ENCODE measurements at places on chromosomes 6 and 20. TPM values are rescaled to one million over a fixed set of nuclear protein-coding genes. Genes with fewer than 3 reads are reported as not detected.

The TMEM74B gene
- total RNA-seq, result 0.27 TPM

The BPI gene
- 0.27 TPM for total RNA-seq

The AIF1 gene
- total RNA-seq, result 66.8 TPM

The GGTLC1 gene
- not detected for total RNA-seq

GRCh38 chr20:38426006-38426897, 8.9 kb downstream of the SNHG17 start:
- DNase-seq, result no peak

DNA sequence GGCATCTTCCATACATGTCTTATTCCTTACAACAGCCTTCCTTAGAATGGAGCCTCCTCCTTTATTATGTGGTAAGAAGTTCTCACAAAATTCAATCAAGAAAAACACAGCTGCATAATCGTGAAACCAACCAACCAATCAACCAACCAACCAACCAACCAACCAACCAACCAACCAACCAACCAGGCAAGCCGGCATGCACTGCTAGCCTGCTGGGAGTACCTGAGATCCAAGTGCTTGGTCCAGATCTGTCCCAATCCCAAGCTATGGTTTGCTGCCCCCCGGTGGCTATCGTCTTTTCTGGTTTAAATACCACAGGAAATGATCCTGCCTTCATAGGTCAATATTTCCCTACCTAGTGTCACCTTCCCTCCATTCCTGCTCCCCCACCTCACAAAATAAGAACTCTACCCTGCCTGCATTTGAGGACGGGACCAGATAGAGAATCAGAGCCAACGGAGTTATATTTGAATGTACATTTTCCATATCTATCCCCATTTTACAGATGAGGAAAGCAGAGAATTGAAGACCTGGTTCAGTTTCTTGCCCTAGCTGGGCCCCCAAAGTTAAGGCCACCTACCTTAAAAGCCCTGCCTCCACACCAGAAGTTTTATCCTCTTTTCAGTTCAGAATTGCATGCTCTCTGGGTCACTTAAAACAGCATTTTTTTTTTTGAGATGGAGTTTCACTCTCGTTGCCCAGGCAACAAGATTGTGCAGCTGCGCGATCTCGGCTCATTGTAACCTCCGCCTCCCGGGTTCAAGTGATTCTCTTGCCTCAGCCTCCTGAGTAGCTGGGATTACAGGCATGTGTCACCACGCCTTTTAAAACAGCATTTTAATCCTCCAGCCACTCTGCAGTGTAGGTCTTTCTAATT, 27.1 kb downstream of the RAB44 start:
- DNase-seq, result peak; percentile 56

GRCh38 chr6:143232849-143233248, 172.2 kb downstream of the AIG1 start:
- DNase-seq, result peak; percentile 32

- no peak for DNase-seq
Measured at GRCh38 chr20:46031701-46032254, 2.8 kb downstream of the SLC12A5 start.

DNA sequence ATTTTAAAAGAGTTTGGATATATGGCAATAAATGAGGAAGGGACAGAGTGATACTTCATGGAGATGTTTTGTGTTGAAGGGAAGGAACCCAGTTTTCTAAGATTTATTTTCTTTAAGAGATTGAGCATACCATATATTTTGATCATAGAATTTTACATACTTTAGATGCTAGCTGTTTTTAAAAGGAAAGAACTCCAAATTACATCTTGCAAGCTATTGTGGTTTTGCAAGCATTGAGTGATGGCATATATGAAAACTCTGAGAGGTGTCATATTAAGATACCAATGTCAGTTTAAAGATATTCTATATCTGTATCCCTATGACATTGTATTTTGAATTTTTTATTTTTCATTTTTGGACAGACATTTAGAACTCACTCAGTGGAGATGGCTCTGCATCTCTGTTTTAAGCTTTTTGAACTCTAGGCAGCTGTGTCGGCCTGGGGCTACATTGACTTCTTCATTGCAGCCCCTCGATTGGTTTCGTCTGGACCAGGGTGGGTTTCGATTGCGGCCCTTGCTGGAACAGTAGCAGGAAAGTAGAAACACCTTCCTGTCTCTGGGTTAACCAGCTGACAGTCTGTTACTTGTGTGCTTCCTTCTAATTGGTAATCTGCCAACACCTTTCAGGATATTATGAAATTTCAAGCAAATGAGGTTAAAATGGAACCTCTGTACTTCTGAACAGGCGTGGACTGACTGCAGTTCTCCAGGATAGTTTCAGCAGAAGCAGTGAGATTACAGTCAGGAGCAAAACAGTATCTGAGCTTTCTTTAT, 14.0 kb downstream of the IGF2R start:
- no peak for DNase-seq

GRCh38 chr6:137977814-137978213, 110.8 kb downstream of the TNFAIP3 start:
- no peak for DNase-seq

DNA sequence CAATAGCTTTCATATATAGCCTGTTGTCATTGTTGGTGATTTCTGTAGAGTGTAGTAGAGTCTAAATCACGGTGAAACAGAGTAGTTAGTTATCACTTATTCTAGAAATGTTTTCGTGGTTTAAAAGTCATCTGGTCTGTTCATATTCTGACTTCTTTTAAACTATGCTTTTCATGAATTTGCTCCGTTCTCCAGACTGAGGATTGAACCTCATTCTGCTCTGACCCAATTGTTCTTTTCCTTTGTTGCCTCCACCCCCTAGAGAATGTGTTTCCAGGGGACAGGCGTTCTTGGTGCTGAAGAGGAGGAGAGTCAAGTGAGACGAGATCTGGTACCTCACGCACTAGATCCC, 748 bp upstream of the ZNF292 start:
- no peak for DNase-seq

DNA sequence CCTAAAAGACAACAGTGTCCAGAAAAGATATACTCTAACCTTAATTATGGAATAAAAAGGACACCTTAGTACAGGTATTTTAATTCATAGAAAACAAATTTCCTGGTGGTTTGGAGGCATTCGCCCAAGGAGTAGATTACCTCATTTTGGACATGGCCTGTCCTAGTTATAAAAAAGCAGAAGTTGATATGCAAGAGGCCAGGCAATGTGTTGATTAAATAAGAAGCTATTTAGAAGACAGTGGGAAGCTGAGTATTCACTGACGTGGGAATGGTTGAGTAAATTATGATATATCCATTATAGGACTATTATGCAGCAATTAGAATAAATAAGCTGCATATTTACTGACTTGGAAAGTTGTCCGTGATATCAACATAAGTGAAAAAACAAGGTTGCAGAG, 314.9 kb downstream of the ALDH8A1 start:
- no peak for DNase-seq

GRCh38 chr6:151070631-151071051, 169.1 kb upstream of the AKAP12 start:
- no peak for DNase-seq

All from hematopoietic multipotent progenitor cell (in vitro differentiated cells).